Heart left ventricle (tissue), 16 donors: ENCODE measurements at places on chromosomes 12 and 14.

GRCh38 chr12:81150382-81150781 lies 72.5 kb downstream of the ACSS3 start:
- no peak for DNase-seq

- DNase-seq = peak; percentile 76
Observed at GRCh38 chr12:106248312-106248845, 559 bp upstream of the CKAP4 start.

- DNase-seq = no peak
Observed at GRCh38 chr12:88934163-88934747, 354.0 kb upstream of the KITLG start.

DNA sequence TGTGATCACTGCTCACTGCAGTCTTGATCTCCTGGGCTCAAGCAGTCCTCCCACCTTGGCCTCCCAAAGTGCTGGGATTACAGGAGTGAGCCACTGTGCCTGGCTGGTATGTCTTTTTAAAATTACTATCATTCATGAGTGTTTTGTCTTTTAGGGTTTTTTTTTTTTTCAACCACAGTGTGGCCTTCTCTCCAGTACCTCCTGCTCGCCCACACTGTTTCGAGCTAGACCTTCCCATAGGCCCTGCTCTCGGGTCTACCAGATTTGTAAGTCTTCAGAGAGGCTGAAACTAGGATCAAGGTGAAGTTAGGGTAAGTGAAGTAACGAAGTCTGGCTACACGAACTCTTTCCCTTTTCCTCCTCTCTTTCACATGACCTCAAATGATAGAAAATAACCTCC lies 1.5 kb downstream of the BIN2 start:
- no peak for DNase-seq

GRCh38 chr12:120668868-120669840 lies 17.8 kb upstream of the MLEC start:
- DNase-seq = no peak

DNA sequence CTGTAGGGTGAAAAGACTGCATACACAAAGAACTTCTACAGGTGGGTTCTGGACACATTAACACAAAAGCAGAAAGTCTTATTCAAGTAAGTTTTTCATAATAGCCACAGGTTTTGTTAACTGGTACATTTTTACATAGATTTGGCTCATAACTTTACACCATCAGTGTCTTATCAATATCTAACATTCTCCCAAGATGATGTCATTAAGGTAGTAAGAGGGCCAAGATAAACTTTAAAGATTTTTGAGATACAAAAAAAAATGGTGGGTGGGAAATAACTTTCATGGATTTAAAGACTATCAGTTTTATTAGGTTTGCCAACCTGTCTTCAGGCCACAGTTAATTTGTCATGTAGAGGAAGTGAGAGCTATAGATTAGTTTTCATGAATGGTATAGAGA lies 1.7 kb downstream of the SUPT16H start:
- DNase-seq = no peak

DNA sequence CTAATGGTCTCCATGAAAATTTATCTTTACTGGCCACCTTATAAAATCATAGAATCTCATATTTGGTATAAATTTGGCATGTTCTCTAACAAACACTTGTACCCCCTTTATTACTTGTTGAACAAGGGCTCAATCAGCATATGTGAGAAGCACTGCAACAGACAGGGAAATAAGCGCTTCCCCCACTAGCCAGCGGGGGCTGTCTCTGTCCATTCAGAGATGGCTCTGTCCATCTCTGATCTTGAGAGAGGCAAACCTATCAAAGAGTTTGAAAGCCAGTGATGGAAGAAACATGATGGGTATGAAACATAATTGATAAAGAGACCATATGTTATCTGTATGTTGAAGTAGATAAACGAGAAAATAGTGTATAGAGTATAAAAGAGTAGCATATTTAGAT lies 326.8 kb downstream of the PDZRN4 start:
- DNase-seq = no peak

- no peak for DNase-seq
Observed at GRCh38 chr12:106831699-106832098, 57.2 kb downstream of the RIC8B start.

DNA sequence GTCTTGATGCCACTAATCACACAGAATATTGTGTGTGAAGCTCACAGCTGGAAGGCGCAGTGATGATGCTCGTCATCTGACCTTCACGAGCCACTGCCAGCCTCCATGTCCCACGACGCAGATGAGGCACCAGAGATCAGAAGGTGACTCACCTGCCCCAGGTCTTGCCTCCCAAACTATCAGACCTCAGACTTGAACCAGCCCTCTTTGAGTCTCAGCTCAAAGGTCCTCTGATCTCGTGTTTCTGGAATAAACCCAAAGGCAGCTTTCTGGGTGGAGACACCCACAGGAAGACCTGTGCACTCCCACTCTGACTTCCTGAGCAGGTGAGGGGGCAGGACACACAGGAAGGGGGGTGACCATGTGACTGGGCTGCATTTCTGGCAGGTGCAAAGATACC lies 19.6 kb upstream of the CHGA start:
- DNase-seq = no peak

DNA sequence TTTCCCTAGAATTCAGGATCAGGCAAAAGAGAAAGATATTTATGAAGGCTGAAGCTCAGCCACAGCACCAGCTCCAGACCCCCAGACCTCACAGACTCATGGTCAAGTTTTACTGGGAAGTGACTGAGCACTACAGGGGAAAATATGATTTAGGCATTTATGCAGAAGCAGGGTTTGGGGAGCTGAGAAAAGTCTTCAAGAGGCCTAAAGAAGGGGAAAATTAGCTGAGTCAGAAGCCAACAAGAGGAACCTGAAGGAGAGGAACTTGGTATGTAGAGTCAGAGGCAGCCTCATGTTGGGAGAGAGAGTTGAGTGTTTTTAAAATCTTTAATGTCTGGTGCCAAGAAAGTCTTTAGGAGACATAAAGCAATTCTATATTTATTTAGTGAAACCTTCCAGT lies 63.0 kb downstream of the FOS start:
- DNase-seq = no peak

DNA sequence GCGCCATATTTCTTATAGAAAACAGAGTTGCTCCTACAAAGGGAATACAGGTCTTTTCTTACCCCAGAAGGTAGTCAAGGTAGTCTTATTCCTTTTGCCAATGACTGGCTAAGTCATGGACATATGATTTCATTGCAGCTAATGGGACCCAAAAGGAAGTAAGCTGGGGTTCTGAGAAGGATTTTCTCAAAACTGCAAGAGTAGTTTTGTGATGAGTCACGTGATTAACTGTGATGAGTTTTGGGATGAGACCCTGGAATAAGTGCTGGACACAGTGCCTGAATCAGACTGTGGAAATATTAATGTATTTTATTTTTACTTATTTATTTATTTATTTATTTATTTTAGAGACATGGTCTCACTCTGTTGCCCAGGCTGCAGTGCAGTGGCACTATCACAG lies 13.4 kb upstream of the NIN start:
- no peak for DNase-seq

- no peak for DNase-seq
Observed at GRCh38 chr14:97036086-97036852, 239.1 kb downstream of the VRK1 start.

DNA sequence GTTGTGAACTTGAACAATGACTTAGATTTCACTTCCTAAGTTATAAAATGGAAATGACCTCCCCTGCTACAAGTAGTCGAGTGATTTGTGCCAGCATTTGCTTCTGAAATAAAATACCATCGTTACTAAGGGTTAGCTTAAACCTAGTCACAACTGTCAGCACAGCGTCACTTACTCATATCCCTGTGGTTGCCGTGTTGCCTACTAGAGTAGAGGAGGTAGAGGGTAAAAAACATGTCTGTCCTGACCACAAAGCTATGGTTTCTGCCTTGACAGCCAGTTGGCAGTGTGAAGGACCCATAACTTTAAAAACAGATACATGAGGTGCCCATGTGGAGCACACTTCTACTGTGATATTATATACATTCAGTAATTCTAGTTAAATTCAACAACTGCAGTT lies 234.2 kb upstream of the RGS6 start:
- no peak for DNase-seq

GRCh38 chr12:54959291-54960018 lies 25.1 kb downstream of the TESPA1 start:
- no peak for DNase-seq

DNA sequence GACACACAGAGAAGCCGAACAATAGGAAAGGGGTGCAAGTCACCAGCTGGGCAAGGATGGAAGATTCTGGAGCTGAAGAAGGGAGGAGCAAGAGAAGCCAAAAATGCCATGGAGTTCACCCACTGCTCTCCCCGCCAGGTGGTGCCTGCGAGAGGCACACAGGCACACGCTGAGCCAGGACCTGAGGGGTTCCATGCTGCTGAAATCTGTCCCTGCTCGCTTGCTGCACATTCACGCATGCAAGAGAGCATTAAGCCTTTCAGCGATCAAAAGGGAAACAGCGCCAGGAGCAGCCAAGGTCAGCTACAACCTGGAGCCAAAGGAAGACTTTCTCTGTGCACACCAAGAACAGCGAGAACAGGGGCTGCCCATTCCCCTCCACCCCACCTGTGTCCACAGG lies 104.1 kb downstream of the ANO2 start:
- no peak for DNase-seq

GRCh38 chr14:52043690-52044089 lies 25.2 kb downstream of the NID2 start:
- no peak for DNase-seq

GRCh38 chr14:38578278-38578681 lies 322.4 kb upstream of the CLEC14A start:
- DNase-seq = no peak

DNA sequence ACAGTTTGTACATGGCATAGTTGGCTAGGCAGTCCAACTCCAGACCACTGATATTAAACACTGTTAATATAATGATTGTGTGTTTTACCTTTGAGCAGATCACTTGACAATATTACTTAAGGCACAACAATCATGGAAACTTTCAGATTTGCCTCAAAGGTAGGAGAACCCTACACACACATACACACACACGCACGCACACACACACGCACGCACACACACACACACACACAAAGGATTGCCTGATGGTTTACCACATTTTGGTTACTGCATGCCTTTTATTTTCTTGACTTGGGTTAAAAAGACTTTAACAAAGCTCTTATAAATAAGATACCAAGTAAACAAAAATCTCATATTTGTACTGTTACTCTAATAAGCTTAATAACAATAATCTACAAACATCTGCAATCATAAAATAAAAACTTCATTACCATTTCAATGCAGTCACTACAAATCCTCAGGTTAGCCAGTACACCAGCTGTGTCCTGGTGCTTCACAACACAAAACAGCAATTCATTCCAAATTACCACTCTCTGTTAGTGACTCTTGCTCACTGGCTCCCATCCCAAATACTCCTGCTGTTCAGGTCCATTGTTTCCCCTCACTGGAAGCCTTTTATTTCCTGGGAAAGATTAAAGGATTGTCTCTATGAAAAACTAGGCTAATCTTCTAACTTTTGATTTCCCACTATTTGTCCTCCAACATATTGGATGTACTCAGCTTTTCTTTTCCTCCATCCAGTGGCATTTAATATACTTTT lies 175.2 kb upstream of the ATP2B1 start:
- no peak for DNase-seq

GRCh38 chr14:104296388-104297312 lies 158.3 kb downstream of the KIF26A start:
- DNase-seq = peak; percentile 61

- DNase-seq = peak; percentile 11
Observed at GRCh38 chr14:56004786-56005185, 113.4 kb upstream of the PELI2 start.

DNA sequence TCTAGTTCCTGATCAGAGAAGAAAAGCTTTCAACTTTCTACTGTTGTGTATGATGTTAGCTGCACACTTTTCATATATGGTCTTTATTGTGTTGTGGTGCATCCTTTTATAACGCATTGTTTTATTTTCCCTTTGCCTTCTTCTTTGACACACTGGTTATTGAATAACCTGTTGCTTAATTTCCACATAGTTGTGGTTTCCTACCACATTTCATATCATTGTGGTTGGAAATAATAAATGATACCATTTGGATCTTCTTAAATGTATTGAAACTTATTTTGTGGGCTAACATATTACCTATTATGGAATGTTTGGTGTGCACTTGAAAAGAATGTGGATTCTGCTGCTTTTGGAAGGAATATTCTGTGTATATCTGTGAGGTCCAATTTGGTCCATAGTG lies 64.9 kb downstream of the GPHN start:
- no peak for DNase-seq

DNA sequence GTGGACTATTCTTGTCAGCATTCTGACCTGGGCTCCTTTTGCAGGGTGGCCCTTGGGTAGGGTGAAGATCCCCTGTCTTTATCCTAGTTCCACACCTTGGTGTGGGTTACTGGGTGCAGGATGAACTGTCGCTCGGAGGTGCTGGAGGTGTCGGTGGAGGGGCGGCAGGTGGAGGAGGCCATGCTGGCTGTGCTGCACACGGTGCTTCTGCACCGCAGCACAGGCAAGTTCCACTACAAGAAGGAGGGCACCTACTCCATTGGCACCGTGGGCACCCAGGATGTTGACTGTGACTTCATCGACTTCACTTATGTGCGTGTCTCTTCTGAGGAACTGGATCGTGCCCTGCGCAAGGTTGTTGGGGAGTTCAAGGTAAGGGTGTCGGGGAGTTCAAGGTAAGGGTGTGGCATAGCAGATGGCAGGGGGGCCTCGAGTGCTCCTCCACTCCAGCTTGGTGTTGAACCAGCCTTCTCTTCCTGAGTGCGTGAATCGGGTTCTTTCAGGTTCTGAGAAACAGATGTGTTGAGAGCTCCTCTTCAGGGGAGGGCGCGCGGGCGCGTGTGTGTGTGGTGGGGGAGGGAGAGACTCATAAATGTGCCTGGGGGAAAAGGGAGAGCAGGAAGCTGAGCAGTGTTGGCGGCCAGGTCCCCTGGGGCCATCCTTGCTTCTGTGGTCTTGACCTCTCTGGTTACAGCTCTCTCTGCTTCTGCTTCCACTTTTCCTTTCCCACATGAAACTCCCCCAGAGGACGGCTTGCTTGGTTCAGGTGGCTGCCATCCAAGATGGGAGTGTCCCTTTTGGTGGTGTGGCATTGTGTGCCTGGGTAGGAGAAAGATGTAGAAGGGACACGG lies 4.0 kb downstream of the ATG101 start:
- DNase-seq = no peak

- no peak for DNase-seq
Observed at GRCh38 chr14:99872786-99873440, 79.7 kb downstream of the EML1 start.

DNA sequence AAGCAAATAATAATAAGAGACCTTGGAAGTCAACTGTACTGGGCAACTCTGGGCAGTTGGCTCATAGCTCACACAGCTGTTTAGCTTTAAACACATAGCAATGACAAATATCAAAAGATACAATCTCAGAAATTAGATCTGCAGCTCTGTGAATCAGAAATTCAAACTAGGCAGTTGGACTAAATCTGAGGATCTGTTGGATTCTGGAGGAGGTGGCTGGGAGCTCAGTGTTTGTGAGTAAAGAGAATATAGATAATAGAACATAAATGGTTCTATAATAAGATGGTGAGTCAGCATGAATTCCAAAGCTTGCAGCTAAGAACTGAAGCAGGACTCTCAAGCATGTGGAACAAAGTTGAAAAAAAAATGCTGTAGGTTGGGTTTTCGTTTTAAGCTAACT lies 1949.4 kb upstream of the SEL1L start:
- DNase-seq = no peak

- no peak for DNase-seq
Observed at GRCh38 chr14:80781972-80782367, 159.6 kb downstream of the CEP128 start.

- peak; percentile 91 for DNase-seq
Observed at GRCh38 chr14:35385042-35385839, 19.3 kb downstream of the NFKBIA start.
